Stimulated activated CD4-positive, alpha-beta T cell treated with anti-CD3 and anti-CD28 coated beads, Interleukin-1b, Interleukin-23, amount 100 ng/mL, for 1 hour (primary cell): ENCODE measurements at places on chromosomes 1 and 21.

GRCh38 chr1:206955476-206956451 lies 9.5 kb upstream of the PIGR start:
- DNase-seq, result no peak

DNA sequence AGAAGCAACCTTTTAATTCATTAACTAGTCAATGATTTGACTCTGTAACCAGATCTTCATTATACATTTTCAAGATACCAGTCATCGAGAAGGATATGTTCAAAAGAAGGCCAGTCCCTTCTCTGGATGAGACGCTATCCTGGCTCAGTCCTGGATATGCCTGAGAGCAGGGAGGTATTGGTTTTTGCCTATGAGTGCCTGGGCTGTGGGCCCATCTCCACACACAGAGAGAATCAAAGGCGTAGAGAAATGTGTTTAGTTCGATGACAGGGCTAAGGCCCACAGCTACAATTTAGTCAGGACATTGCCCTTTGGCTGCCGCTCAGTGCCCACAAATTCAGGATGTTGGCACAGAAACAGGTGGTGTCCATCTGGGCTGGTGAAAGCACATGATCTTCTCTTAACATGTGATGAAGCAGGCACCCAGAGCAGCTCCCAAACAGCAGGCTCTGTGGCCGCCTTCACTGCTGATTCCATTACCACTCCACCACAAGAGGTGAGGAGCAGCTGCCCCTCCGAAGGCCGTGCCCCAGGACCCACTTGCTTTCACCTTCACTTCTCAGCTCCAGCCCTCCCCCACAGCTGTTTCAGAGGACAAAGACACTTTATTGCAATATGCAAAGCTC lies 24.7 kb downstream of the ACKR1 start:
- DNase-seq, result no peak

- DNase-seq, result no peak
Observed at GRCh38 chr21:14602382-14602958, 56.4 kb upstream of the SAMSN1 start.

- DNase-seq, result no peak
Observed at GRCh38 chr1:31407029-31407626, 5.9 kb upstream of the SERINC2 start.

DNA sequence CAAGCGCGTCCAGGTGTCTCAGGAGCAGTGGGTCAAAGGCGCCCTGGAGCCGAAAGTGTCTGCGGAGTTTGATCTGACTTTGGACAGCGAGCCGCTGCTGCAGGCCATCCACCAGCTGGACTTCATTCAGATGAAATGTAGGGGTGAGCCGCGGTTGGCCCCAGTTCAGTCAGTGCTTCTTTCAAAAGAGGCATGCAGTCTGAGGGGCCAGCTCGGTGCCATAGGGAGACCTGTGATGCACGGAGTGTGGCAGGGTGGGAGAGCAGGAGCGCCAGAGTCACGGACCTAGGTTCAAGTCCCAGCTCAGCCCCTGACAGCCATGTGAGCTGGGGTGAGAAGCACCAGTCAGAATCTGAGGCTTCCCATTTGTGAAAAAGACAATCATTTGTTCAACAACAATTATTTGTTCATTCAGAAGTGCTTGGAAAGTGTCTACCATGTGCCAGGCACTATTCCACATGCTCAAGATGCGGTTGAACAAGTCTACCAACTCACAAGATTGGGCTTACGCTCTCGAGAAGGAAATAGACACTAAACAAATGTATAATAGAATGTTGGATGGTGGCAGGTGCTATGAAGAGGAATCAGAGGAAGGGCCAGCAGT lies 39.5 kb upstream of the GNPAT start:
- DNase-seq, result no peak

DNA sequence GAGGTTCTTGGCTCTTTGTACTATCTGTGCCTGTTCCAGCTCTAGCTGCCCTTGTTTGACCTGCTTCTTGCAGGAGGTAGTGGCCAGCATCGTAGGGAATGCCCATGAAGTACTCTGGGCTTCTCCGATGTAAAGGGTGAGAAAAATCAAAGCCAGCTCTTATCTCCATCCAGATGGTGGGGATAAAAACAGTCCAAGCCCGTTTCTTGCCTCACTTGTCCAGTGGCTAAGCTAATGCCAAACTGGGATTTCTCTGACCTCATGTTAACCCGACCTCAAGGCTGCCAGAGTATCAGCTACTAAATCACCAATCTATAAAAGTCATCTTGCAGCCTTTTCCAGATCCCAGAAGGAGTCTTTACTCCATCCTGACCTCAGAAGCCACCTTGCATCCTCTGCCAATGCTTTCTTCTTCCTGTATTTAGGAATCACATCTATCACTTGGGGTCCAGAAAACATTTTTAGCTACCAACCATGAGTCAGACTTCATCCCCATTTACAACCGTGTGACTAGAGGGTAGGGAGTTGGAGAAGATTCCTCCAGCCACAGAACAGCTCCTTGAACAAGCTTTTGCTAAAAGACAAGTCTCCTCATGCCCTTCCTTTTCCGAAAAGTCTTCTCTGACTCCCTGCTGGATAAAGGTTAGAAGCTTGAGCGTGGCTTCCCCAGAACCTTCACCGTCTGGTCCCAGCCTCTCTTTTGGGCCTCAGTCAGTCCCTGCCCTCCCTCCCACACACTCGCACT lies 35.9 kb downstream of the KCNC4 start:
- no peak for DNase-seq

- DNase-seq, result no peak
Observed at GRCh38 chr1:172917972-172918371, 132.8 kb downstream of the TNFSF18 start.

- no peak for DNase-seq
Observed at GRCh38 chr1:87206044-87206831, 122.4 kb upstream of the LMO4 start.

- DNase-seq, result no peak
Observed at GRCh38 chr1:157227700-157228099, 89.5 kb upstream of the ETV3 start.

DNA sequence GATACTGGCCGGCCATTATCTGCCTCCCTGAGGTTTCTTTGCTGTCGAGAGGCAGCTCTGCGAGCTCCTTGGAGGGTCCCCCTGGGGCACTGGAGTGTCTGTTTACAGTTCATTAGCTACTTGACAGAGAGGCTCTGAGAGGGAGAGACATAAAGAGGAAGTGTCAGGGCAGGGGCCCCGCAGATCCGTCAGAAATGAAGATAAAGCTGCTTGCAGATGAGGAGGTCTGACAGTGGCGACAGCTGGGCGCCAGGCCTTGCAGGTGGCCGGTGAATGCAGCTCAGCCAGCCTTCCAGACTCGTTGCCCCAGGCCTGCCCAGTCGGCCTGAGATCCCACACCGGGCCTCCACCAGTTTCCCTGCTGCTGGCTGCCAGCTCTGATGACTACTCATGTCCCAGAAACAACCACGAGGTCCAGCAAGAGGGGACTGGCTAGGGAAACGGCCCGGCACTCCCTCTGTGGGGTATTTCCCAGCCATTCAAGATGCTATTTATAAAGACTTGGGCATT lies 84.7 kb downstream of the DISP3 start:
- DNase-seq, result no peak

GRCh38 chr1:205774198-205775014 lies 876 bp downstream of the RAB29 start:
- no peak for DNase-seq

- DNase-seq, result no peak
Observed at GRCh38 chr1:197313713-197314112, 45.7 kb downstream of the CRB1 start.

GRCh38 chr21:43590194-43590593 lies 69.1 kb downstream of the HSF2BP start:
- DNase-seq, result no peak

DNA sequence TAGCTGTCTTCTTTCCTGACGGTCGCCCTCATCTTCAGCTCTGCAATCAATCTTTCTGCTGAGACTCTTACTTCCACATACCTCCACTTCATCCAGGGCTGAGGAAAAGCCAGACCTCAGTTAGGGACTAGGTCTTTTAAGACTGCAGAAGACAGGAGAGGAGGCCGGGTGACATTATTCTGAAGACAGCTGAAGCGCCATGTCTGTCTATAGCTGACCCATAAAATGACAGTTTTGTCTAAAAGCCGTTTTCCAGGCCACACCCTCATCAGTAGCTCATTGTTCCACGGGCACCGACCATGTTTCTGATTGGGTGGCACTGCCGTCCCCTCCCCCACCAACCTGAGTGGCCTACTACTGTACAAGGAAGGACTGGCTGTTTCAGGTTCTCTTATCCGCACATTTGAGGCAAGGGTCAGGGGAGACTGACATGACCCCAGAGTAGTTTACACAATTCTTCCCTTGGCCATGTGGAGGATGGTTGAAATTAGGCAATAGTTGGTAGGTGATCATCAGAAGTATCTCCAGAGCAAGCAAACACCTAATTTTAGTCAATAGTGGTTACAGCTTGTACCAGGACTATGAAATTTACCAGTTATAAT lies at the start of gene ADCY10:
Gene ADCY10 (minus strand): TSS at position 240 of the 602 bp plus-strand sequence. CDS start 8,994 bp downstream, outside the sequence.
- no peak for DNase-seq

GRCh38 chr1:29395736-29396437 lies 159.6 kb downstream of the PTPRU start:
- no peak for DNase-seq

GRCh38 chr1:20487236-20487590 lies 1.2 kb upstream of the CAMK2N1 start:
- no peak for DNase-seq

GRCh38 chr1:34928699-34929496 lies 552 bp downstream of the DLGAP3 start:
- no peak for DNase-seq

- no peak for DNase-seq
Observed at GRCh38 chr1:43936431-43937151, 3.0 kb downstream of the ARTN start.

DNA sequence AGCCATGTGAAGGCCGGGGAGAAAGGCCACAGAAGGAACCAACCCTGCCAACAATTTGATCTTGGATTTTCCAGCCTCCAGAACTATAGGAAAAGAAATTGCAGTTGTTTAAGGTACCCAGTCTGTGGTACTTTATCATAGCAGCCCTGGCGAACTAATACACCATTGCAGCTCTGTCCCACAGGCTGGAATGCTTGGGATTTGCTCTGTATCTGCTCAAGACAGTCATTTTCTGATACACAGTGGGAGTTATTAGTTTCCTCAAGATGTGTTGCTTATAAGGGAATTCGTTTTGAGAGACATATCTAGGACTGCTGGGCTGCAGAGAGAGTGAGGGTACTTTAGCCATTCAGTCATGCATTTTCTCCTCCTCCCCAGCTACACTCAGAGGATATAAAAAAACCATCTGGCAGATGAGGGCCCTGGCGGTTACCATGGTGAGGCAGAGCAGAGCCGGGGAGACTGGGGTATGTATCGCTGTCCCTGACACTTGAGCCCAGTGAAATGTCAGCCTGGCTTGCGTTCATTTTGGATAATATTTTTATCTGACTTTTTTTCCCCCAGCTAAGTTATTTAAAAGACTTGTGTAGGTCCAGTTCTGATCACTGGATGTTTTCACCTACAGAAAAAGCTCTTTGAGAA lies 104.6 kb downstream of the DIRAS3 start:
- no peak for DNase-seq

- no peak for DNase-seq
Observed at GRCh38 chr1:171801487-171801891, 20.0 kb downstream of the METTL13 start.

DNA sequence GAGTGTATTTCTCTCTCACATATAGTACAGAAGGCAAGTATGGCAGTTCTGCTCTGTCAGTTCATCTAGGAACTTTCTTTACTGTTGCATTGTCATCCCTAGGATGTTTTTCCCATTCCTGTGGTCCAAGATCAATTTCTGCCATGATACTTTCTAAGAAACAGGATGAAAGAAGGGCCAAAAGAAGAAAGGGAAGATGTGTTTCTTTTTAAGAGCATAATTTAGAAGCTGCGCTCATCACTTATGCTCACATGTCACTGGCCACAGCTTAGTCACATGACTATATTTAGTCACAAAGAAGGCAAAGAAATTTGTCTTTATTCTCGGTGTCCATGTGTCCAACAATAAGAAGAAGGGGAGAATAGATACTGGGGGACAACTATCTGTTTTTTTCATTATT lies 7.0 kb upstream of the MAST2 start:
- DNase-seq, result no peak

DNA sequence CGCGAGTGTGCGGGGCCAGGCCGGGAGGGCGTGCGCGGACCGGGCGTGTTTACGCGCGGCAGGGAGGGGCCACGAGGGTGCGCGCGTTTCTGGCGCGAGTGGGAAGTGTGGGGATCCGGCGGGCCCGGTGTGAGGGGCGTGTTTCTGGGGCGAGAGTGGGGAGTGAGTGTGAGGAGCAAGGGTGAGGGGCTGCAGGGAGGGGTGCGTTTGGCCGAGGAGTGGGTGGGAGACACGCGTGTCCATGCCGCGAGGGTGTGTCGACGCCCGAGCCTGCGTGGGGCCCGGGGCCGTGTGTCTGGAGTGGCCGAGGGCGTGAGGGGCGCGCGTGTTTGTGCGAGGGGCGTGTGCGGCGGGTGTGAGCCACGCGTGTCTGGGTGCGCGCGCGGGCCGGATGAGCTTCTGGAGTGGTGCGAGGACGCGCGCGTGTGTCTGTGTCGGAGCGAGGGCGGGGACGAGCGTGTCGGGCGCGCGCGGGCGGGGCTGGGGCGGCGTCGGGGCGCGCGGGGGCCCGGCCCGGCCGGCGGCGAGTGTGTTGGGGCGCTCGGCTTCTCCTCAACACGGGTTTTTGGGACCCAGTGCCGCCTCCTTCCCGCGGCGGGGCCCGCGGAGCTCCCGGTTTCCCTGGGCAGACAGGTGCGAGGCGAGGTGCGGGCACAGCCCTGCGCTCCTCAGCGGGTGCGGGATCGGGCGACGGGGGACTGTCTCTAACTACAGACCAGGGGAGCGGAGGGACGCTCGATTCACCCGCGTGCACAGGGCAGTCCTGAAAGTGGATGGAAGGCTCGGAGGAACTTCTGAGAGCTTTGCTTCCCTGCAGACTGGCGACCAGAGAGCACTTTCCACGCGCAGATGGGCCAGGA lies 65.8 kb upstream of the VAMP3 start:
- DNase-seq, result no peak

- no peak for DNase-seq
Observed at GRCh38 chr1:232238009-232238408, 391.9 kb downstream of the SIPA1L2 start.

GRCh38 chr1:47189844-47190508 lies at the start of gene PDZK1IP1:
Gene PDZK1IP1, minus strand, starts transcription at chr1:47190036. Its CDS starts 104 bp downstream, at chr1:47189932.
- no peak for DNase-seq

GRCh38 chr1:201643835-201644104 lies 104.8 kb downstream of the NAV1 start:
- DNase-seq, result no peak

DNA sequence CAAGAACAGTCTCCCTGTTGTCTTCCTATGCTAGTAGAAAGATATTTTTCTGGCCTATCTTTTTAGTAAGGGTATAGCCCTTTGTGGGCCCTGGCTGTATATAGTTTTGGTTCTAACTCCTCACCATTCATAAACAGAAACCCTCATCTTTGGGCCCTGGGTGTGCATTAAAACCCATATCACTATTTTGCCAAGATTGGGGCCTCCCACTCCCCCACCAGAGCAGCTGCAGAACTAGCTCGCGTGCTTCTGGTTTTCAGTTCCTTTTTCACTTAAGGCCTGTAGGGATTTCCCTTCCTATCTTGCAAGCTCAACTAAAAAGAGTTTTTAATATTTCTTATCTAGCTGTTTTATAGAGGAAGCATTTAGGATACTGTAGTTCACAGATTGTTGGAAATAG lies 106.4 kb downstream of the RGL1 start:
- no peak for DNase-seq
